ENCODE measurements at places on chromosomes 3 and 15.

DNA sequence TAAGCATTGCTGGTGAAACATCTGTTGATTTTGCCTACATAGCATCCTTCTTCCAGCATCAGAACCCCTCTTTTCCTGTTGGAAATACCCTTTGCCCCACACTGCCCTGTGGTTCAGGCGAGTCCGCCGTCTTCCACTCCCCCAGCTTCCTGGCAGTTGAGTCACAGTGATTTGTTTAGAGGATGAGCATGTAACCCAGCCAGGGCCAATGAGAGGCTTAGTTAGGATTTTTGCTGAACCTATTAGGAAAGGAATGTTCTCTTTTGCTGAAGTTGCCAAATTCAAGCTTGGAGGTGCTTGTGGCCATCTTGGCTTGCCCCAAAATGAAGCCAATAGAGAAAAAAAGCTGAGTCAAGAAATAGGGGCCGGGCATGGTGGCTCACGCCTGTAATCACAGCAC is 19.0 kb upstream of the MEX3B start:
- DNase-seq: no peak

DNA sequence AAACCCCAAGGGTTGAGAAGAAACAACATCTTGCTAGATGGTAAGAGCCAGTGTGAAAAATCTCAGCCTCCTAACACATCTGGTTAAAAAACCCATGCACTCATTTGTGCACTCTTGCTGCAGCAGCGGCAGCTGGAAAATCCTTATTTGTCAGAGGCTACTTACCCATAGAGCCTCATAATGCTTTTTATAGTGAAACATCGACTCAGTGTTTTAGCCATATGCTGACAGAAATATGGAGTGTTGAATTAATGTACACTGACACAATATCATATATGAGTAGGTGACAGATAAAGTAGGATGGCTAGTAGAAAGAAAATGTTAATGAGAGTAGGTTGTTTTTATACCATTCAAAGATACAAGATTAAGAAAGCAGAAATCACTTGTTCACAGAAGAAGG is 13.0 kb downstream of the SLC9A9 start:
- no peak for DNase-seq

GRCh38 chr3:154244644-154245043 is 79.6 kb downstream of the DHX36 start:
- DNase-seq: no peak

DNA sequence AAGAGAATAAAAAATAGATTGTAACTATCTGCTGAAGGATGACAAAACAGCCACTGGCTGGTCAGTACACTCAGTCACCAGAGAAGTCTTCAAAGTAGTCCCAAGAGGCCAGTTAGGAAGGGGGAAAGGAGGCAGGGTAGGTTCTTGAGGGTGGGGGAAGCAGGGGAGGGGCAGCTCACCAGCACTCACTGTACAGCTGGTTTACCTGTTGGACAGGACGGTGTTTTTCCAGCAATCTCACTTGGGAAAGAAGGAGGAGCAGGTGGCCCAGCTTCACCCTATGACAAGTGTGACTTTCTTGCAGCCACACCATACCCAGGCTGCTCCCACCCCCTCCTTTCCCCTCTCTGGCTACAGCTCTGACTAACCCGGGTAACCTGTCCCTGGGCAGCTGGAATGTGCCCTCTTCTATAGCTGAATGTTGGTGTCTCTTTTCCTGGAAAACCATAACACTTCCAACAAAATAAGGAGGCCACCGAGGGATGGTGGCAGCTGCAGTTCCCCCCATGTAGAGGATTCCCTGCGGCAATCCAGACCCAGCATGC is 203.4 kb upstream of the NSMCE3 start:
- DNase-seq: no peak

GRCh38 chr15:39942101-39942752 is 8.3 kb downstream of the EIF2AK4 start:
- no peak for DNase-seq

DNA sequence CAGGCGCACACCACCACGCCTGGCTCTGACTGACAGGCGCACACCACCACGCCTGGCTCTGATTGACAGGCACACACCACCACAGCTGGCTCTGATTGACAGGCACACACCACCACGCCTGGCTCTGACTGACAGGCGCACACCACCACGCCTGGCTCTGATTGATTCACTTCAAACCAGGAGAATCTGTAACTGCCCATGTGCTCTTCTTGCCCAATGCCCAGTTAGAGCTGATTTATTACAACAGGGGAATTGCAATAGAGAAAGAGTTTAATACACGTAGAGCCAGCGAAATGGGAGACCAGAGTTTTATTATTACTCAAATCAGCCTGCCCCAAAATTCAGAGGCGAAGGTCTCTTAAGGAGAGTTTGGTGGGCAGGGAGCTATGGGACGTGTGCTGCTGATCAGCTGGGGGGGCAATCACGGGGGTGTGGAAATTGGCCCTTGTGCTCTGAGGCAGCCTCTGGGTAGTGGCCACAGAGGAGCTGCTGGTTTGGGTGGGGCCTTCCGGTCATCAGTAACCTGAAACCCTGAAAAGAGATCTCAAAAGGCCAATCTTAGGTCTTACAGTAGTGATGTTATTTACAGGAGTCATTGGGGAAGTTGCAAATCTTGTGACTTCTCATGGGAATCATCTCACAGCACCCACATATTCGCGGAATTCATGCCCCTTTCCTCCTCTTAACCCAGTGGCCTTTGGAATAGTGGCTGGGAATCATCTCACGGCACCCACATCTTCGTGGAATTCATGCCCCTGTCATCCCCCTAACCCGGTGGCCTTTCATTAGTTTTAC is 63.8 kb upstream of the TFRC start:
- no peak for DNase-seq

- no peak for DNase-seq
Measured at GRCh38 chr3:21020681-21021080, 730.3 kb downstream of the ZNF385D start.
